Small intestine (tissue), 16 donors: ENCODE measurements at places on chromosomes 3 and 15.
A peak's percentile ranks its signal among the peaks of the same experiment; 100 is the strongest.

DNA sequence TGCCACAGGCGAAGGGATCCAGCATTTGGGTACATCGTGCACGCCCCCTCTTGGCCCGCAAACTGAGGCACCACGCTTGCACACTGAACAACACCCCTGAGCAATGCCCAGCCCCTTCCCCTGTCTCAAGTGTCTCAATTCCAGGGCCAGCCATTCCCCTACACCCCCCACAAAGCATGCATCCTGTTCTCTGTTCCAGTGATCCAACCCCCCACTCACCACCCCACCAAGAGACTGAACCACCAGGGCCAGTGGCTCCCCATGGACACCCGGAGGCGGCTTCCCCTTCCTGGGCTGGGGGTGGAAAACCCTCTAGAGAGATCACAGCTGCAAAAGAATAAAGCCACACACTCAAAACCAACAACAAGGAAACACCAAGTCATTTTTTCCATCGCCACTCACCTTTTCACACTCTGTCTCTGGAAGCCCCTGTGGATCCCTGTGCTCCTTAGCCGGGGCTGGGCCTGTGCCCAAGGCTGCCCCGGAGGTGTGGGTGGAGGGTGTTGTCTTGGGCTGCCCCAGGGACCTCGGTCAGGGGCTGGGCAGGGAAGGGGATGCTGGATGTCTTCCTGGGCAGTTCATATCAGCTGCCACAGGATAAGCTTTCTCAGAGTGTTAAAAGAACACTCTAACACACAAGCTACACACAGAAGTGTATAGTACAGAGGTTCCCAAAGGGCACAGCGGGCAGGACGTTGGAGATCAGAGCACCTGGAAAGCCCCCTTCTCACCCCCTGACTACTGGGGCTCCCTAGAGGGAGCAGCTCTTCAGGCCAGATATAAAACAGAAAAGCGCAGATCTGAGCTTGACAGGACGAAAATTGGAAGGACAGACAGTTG is 92.5 kb downstream of the CHSY1 start:
- DNase-seq = no peak

DNA sequence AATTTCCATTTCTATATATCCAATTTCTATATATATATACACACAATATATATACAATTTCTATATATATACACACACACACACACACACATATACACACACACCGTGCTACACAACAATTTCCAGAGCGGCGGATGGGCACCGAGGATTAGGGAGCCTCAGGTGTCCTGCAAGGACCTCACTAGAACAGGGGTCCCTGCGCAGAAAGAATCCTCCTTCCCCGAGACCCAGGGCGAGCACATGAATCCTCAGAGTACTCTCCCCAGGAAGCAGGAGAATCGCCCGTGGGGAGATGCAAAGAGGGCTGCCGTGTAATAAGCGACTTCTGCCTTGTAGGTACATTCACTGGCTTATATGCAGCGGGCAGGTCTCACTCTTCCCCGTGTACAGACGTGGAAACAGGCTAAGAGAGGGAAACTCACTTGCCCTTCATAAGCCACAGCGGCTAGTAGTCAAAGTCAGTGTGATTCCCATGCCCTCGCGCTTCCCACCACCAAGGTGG is 467 bp downstream of the PIF1 start:
- no peak for DNase-seq

- no peak for DNase-seq
These were observed 6.3 kb downstream of the TIGIT start for GRCh38 chr3:114299941-114300624.

DNA sequence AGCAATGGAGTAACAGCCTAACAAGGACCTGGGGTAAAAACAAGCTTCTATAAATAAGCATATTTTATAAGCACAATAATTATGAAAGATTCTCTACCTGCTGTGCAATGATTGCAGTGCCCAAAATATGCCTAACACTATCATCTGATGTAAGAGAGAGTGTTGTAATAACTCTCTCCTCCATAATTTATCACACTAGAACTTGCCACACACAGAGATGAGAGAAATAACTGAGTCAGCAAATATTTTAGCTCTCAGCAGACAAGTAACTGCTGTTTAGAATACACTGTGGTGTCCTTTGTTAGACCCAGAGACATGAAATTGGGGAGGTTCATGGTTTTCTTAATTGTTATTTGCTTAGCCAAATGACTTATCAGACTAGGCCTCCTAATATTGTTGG is 105.3 kb upstream of the ACP3 start:
- DNase-seq = no peak

GRCh38 chr3:133662278-133662651 is 524 bp upstream of the TOPBP1 start:
- DNase-seq = peak; percentile 41

DNA sequence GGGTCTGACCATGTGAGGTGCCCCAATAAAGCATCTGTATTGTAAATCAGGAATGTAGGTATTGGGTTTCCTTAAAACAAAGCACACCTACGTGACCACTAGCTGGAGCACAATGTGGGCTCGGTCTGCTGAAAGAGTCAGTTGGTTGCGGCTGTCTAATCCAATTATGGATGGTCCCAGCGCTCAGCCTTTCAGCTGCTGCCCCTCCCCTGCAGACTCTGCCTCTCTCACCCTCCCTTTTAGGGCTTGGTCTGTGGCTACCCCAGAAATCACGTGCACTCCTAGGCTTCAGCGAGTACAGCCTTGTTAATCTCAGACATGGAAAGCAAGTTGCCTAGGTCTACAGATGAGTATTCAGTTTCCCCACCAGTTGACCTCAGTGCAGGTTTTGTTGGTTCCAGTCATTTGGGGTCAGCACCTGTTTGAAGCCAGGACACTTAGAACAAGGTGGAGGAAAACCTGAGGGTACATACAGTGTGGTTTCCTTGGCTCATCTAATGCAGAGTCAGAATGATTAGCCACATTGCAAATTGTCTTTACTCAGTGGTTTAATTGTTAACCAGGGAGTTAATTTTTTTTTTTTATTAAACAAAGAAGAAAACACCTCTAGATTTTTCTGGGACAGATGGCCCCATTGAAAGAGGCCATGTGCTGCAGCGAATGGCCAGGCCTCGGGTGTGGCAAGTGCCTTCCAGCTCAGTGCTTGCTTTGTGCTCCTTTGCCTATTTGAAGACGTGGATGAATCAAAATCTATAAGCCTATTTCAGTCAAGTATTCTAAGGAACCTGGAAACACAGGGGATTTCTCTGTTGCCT is 137.7 kb downstream of the IGF1R start:
- peak; percentile 49 for DNase-seq

- no peak for DNase-seq
These were observed 42.0 kb upstream of the ATP10A start for GRCh38 chr15:25905140-25905539.

GRCh38 chr15:36465304-36465703 is 114.1 kb upstream of the CDIN1 start:
- DNase-seq = no peak

GRCh38 chr15:68354923-68355322 is 77.0 kb downstream of the ITGA11 start:
- DNase-seq = no peak

DNA sequence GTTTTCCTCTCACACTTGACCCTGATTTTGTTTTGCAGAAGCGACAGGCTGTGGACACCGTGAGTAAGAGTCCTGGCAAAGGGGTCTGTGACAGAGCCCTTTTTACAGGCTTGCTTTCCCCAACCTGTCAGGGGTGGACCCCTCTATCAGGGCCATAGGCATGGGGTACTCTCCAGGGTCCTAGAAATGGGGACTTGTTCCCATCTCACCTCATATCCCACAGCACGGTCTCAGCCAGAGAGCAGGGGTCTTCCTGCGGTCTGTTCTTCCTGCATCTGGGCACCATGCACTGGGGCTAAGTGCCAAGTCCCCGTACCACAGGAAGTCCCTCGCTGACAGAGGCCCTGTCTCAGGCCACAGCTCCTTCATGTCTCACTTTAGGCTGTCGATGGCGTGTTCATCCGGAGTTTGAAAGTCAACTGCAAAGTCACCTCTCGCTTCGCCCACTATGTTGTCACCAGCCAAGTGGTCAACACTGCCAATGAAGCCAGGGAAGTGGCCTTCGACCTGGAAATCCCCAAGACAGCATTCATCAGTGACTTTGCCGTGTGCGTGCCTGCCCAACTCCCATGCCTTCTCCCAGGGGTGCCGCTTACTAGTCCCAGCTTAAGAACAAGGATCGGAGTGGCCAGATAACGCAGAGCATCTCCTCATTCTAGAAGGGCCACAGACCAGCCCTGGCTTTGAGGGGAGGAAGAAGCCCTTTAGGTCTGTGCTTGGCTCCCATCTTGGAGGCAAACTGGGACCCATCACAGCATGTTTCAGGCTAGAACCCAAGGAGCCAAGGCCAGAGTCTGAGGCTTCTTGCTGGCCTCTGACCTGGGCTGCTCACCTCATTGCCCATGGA is 783 bp downstream of the ITIH1 start:
- no peak for DNase-seq

DNA sequence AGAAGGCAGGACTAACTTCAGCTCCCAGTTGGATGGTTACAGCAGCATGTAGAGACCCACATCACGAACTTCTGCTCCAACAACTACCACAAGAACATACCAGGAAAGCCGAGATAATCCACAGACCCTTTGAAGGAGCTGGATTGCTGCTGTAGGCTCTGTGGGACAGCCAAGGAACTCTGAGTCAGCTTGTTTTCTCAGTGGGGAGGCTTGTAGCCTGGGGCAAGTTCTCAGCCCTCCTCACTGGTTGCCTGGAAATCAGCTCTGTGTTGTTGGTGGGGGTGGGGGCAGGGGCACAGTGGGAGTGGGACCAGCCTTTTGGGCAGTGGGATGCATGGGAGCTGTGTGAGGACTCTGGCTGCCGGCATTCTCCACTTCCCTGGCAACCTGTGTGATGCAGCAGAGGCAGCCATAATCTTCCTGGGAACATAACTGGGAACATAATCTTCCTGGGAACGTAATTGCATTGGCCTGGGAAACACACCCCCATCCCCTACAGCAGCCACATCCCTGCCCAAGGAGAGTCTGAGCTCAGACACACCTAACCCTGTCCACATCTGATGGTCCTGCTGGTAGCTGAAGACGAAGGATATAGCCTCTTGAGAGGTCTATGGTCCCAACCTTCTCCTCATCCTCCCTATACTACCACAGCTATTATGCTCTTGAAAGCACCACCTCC is 153.1 kb downstream of the PEAK1 start:
- no peak for DNase-seq

DNA sequence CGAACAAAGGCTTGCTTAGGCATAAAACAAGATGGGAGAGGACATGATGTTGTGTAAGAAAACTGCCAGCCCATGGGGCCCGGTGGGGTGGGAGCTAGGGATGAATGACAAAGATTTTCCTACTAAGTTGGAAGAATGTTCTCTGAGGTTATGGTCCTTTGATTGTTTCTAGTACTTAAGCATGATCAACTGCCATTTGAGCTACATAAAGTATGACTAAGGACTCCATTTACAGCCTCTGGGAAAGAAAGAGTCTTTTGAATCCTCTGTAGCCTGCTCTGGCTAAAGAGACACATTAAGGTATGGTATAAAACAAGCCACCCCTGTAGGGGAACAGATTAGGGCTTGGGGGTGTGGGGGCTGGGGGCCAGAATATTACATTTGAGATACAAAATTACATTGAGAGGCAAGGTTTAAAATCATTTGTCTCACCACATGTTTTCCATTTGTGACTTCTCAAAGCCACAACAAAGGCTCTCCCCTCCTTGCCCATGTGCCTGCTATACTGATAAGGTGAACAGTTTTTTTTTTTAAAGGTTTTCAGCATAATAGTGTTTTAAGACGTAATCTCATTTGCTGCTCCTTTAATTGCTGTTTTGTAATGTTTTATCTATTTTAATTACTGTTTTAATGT is 323.4 kb downstream of the CHST2 start:
- no peak for DNase-seq

DNA sequence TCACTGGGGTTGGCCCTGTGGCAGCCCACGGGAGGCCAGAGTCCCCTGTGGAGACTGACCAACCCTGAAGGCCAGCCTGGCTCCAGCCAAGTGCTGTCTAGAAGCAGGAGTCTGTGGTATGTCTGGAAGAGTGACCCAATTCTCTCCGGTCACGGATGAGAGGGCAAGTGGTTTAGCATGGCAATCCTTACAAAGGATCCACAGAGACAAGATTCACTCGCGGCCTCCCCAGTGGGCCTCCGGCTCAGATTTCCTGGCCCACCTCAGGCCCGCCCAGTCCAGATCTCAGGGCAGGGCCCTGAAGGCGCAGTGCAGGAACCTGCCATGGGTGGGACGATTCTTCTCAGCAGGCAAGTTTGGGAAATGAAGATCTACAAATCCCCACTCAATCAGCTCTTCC is 5.0 kb upstream of the BCL2L10 start:
- DNase-seq = no peak

- DNase-seq = no peak
These were observed 122.4 kb downstream of the RAP2B start for GRCh38 chr3:153284282-153284938.

GRCh38 chr3:20576228-20576627 is 390.2 kb upstream of the SGO1 start:
- DNase-seq = no peak

- DNase-seq = no peak
These were observed 484.3 kb downstream of the UNC13C start for GRCh38 chr15:54462511-54462913.

DNA sequence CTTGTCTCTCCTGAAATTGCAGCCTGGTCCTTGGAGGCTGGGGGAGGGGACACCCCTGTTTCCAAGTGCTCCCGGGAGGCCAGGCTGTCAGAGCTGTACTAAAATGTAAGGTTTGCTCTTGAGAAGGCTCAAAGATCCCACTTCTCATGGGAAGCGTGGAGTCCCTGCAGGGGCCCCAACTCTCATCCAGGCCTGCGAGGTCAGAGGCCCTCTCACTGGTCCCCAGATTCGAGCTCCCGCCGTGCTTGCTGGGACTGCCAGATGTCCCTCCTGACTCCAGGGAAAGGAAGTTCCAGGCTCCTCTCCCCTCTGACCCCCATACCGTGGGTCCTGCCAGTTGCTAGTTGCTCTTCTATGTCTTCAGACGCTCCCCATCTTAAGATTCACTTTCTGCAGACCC is 14.5 kb upstream of the ANPEP start:
- DNase-seq = no peak

GRCh38 chr3:120780977-120781376 is 38.4 kb downstream of the GTF2E1 start:
- DNase-seq = no peak

- peak; percentile 67 for DNase-seq
These were observed 844 bp downstream of the NR2F2 start for GRCh38 chr15:96331144-96331944.

DNA sequence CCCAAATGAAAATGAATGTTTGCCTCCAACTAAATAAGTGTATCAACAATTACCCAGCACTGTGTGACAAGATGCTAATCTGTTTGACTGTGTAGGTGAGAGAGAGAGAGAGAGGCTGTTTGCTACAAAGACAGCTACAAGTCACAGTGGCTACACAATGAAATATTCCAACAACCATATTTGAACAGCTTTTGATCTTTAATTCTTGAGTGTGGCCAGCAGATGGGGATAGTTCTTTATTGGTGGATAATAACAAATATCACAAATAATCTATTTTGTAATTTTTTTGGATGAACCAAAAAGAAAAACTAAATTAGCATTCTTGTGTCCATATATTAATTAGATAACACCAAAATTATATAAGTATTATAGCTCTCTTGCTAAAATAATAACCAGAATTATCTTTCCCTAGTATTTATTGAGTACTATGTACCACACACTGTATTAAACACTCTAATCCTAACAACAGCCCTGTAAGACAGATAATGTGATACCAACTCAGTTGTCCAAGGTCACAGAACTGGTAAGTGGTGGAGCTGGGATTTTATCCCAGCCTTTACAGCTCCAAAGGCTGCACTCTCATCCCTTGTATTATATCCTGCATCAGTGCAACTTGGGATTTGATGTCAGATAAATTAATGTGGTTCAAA is 61.9 kb upstream of the C3orf80 start:
- DNase-seq = peak; percentile 36

GRCh38 chr15:59662260-59662659 is 4.9 kb upstream of the GTF2A2 start:
- no peak for DNase-seq

- DNase-seq = no peak
These were observed 166.8 kb downstream of the NTRK3 start for GRCh38 chr15:88089731-88090130.
